ENCODE measurements at places on chromosomes 5 and 9. TPM values are rescaled to one million over a fixed set of nuclear protein-coding genes. Genes with fewer than 3 reads are reported as not detected.

GRCh38 chr9:138118601-138119071, 241.1 kb downstream of the CACNA1B start:
- DNase-seq, result peak; percentile 71

GRCh38 chr5:33271606-33272005, 169.2 kb upstream of the TARS1 start:
- no peak for DNase-seq

The LHX6 gene
- total RNA-seq, result 20.9 TPM

DNA sequence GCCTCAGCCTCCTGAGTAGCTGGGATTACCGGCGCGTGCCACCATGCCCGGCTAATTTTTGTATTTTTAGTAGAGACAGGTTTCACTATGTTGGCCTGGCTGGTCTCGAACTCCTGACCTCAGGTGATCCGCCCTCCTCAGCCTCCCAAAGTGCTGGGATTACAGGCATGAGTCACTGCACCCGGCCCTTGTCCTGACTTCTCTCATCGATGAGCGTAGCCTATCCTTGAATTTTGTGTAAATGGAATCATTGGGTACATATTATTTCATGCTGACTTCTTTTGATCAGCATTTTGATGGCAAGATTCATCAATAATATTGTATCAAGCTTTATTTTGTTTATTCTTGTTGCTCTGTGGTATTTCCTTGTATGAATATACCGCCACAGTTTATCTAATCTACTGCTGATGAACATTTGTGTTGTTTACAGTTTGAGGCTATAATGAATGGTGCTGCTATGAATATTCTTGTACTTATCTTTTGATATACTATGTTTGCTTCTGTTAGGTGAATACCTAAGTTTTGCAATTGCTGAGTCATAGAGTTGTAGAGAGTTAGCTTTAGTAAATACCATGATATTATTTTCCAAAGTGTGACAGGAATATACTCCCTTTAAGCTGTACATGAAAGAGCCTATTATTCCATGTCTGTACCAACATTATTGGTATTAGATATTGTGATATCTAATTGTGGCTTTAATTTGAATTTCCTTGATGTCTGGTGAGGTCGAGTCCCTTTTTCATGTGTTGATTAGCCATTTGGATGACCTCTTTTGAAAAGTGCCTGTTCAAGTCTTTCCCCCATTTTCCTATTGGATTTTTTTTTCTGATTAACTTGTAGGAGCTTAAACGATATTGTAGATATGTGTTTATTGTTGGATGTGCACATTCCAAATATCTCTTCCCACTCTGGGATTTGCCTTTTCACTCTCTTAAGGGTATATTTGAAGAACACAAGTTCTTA, 107.5 kb downstream of the RGS3 start:
- peak; percentile 30 for DNase-seq

GRCh38 chr5:175654339-175654738, 3.5 kb upstream of the HRH2 start:
- DNase-seq, result no peak

DNA sequence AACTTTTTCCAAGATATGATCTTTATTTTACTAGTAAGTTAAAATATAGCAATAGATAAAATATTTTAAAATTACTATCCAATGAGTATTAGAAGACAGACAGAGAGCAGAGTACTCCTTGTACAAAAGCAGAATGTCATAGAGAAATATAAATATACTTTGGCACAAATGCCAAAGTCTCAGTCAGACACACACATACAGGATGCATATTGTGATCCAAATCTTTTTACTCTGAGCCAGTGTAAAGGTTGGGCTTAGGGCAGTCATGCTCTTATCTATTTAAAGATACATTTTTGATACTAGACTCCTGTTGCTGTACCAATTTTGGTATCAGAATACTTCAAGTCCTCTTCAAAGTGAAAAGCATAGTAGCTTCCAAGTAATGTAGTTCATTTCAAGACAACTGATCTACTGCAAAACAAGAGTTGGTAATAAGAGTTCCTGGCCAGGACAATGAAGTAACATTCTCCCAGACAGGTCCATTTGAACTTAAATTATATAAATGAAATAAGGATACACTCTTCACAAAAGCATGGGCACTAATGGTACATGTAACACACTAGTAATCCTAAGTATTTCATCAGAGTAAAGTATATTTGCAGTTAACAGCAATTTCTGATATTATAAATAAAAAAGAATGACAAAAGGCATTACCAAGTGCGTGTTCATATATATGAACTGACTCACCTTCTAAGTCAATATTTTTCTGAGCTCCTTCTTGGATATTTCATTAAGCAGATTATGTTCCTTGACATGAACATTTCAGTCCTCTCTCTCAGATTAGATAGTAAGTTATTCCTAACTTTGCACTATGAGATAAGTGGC, 10.5 kb downstream of the PFDN1 start:
- DNase-seq, result no peak

Data from mesenteric fat pad (tissue), 1 donor.